ENCODE measurements at places on chromosomes 12 and 14.

- no peak for DNase-seq
Observed at GRCh38 chr14:52352569-52352968, 38.5 kb downstream of the PTGER2 start.

- no peak for DNase-seq
Observed at GRCh38 chr12:98137278-98137677, 378.1 kb upstream of the TMPO start.

- no peak for DNase-seq
Observed at GRCh38 chr14:76677534-76678145, 83.6 kb upstream of the VASH1 start.

GRCh38 chr12:93292731-93293566 is 84.8 kb upstream of the NUDT4 start:
- no peak for DNase-seq

DNA sequence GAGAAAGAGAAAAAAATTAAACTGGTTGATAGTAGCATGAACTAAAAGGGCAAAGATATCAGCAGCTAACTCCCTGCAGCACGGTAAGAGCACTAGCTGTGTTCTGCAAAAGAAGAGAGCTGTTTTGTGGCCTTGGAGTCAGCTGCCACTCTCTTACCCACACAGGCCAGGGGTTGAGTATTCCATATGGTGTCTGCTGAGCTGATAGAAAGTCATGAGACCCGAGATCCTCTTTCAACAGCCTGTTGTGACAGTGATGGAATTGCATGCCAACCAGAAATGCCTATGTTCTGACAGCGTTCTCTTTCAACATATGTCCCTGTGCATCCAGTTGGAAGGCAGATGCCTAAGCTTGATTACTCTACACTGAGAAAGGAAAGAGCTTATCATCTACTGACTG is 39.9 kb downstream of the TMTC1 start:
- no peak for DNase-seq

DNA sequence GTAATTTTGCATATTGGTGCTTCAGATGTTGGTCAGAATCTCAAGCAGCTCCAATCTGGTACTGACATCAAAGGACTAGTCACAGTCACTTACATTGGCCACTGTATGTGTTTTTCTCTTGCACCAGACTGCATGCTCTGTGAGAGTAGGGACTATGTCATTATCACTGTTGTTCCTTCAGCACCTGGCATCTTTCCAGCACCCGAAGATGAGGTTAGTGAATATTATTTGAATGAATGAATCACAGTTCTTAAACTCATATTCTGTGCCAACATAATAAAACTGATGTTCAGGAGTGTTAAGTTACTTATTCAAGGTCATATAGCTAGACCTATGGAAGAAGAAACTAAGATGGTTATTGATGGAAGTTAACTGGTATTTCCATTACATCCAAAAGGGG is 204.5 kb upstream of the TBX3 start:
- no peak for DNase-seq

- DNase-seq = no peak
Observed at GRCh38 chr14:92341791-92342190, 18.8 kb downstream of the SLC24A4 start.

DNA sequence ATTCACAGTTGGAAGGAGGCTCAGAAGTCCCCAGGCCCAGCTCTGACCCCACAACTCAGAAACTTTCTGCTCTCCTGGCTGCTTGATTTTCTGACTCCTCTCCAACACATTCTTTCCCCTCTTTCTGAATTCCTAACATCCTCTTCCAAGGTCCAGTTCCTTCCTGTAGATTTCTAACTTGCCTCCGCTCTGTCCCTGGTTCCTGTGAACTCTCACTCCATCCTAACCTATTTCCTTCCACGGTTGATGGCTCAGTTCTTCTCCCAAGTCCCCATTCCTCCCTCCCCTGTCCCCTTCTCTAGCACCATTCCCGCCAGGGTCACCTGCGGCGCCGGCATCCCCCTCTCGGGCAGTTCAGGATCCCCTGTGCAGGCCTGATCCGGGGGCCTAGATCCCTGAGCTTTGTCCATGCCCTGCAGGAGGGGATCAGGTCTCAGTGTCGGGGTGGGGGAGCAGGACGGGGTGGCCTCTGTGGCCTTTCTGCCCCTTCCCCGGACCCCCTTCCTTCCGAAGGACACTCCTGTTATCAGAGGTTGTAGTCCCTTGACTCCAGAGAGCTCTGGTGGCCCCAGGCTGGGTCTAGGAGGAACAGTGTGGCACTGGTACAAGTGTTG is 6.0 kb upstream of the SLC22A17 start:
- no peak for DNase-seq

DNA sequence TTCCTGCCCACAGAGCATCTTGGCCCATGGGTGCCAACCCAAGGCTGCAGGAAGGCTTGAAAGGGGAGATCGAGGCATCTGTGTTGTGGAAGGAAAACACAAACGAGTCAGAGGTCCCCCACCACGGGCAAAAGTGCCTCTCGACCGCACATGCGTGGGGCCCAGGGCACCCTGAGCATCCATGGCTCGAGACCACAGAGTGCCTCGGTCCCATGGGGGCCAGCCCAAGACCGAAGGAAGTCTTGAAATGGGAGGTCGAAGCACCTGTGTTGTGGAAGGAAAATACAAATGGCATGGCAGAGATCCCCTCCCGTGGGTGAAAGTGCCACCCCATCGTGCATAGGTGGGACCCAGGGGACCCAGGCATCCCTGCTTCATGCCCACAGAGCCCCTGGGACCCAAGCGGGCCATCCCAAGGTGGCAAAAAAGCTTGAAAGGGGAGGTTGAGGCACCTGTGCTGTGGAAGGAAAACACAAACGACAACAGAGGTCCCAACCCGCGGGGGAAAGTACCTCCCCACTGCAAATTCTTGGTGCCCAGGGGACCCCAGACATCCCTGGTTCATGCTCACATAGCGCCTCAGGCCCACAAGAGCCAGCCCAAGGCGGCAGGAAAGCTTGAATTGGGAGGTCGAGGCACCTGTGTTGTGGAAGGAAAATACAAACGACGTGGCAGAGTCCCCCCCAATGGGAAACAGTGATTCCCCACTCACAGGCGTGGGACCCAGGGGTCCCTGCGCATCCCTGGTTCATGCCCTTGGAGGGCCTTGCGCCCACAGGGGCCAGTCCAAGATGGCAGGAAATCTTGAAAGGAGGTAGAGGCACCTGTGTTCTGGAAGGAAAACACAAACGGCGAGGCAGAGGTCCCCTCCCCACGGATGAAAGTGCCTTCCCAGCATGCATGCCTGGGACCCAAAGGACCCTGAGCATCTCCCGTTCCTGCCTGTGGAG is 373.0 kb downstream of the ALG10 start:
- DNase-seq = no peak

DNA sequence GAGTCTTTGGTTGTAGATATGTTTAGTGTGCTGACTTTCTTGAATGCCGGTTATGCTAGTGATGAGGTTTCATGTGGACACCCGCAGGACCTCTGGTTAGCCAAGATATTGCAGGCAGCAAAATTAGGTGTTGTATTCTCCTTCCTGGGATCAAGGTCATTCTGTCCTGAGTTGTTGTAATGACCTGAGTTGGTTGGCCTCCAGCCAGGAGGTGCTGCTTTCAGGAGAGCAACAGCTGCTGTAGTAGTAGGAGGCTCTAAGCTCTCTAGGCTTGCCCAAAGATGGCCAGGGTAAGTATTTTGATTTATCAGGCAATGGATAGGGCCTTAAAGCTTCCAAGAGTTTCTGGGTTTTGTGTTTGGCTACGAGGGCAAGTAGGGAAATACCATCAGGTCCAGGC is 56.0 kb upstream of the BDKRB2 start:
- DNase-seq = no peak

GRCh38 chr14:53384073-53384472 is 230.9 kb upstream of the DDHD1 start:
- DNase-seq = no peak

DNA sequence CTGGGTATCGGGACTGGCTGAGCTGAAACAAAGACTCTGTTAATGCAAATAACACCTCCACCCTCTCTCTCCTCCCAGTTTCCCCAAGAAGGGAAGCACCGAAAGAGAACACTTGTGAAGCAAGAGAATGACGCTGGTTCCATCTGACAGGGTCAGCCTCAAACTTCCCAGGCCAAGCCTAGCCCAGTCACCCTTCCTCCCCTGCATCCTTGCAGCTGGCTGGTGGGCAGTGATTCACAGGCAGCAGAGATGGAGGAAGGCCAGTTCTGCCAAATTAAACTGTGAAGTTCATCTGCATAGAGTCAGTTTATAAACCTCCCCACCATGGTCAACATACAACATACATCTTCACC is 2.8 kb downstream of the LRRC74A start:
- DNase-seq = no peak

- DNase-seq = no peak
Observed at GRCh38 chr12:77995436-77996167, 164.9 kb downstream of the NAV3 start.

DNA sequence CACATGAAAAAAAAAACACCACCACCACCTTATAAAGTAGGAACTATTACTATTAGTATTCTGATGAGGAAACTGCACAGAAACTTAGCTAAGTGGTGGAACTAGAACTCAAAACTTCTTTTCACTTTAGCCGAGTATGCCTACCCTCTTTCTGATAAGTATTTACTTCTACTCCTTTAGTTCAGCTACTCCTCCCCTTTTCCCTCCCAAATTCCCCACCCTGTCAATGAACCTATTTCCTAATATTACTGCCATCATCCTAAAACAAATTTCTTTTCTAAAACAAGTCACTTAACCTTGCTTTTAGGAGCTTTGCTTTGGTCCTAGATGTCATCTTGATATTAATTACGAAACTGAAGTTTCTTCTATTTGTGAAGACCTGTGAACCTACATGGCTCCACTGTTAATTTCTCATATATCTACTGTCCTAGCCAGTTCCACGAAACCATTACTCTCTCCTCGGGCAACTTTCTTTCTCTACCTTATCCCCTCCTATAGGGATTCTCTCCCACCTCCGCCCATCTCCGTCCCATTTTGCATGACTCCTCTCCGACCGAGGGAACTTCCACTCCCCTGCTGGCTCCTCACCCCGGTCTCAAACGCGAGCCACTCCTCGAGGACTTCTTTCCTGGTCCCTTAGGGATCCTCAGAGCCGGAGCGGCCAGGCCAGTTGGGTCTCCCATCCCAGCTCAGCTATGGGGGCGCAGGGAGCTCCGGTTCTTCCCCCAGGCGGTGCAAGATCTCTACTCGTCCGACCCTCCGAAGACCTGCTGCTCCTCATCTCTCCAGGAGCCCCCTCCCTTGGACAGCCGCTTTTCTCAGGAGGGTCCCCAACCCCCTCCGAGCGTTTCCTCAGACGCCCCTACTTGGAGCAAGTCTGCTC is 1.1 kb downstream of the NUMB start:
- DNase-seq = no peak

GRCh38 chr14:69685218-69685616 is 73.8 kb downstream of the SUSD6 start:
- DNase-seq = no peak

DNA sequence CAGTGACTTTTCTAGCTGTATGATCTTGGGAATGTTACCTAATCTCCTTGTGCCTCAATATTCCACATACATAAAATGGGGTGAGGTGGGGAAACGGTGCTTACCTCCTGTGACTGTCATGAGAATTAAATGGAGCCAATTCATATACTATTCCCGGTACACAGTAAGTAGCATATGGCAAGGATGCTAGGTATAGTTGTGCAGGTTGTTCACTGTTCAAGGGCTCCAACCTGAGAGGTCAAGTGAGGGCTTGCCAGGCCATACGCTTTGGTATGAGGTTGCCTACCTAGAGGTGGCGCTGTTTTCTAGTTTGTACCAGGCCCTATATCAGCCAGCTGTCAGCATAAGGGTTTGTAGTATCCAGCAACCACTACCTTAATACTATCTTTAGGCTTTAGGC is 3.6 kb upstream of the BATF start:
- no peak for DNase-seq

DNA sequence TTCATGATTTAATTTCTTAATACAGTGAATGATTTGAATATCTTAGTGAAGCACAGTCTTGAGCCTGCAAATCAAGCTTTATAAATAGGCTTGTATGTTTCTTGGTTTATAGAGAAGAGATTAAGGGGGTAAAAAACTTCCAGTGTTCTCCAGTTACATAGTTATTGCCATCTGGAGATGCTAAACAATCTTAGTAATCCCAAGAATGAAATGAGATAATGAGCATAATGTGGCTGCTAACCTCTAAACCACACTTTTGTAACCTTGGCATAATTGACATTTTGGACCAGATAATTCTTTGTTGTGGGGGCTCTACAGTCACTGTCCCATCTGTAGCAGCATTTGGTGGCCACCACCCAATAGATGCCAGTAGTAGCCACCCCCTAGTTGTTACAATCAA is 316.8 kb downstream of the CCDC91 start:
- no peak for DNase-seq

DNA sequence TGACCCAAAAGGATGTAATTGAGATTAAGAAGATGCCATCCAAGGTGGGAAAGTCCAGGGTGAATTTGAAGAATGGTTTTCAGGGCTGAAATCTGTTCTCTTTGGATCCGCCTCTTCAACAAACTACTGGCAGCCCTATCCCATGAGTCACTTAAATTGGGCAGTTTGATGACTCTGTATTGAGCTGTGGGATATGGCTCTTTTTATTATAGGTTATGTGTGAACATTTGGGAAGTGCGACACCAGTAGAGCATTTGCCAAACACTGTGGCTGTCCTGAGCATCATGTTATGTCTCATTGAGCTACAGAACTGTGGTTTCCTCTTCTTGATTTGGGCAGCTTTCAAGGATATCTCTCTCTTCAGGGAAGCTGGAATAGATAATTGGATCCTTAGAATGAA is 22.3 kb downstream of the IFT43 start:
- no peak for DNase-seq

DNA sequence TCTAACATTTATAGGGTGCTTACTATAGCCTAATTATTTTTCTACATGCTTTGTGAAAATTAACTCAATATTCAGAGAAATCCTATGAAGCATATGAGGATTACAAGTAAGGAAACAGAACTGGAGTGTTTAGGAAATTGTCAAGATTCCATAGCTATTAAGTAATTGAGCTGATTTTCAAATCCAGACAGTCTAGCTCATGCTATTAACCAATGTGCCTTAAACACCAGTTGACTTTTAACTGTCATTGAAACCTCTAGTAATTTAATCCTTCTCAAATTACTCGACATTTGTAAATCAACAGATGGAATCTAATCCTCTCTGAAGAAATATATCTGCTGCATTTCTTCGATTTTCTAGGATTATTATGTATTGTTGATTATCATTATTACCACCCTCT is 488.9 kb downstream of the MDGA2 start:
- no peak for DNase-seq

GRCh38 chr12:588024-588322 is 75.3 kb downstream of the NINJ2 start:
- DNase-seq = no peak

GRCh38 chr12:86929962-86930361 is 673.8 kb upstream of the MGAT4C start:
- DNase-seq = no peak

DNA sequence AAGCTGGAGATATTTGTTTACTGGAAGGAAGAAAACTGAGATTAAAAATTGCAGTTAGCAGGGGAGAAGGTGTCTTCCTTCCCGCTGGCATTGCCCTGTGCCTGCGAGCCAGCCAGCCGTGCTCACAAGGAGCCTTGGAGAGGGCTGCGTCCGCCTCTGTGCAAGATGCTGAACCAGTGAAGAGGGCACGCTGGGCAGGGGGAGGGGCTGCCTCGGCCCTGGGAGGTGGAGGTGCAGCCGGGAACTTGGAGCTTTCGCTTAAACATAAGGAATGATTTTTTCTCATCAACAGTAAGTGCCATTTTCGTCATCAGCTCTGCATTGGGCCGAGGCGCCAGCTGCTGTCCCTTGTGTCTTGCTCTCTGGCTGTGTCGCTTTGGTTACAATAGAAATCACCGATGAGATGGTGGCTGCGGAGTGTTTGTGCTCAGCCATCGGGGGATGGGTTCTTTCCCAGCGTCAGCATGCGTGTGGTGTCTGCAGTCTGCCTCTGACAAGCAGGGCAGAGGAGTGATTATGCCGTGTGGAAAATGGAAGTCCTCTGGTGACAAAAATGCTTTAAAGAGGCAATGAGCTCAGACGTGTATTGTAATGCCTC is 97.3 kb downstream of the ESR2 start:
- no peak for DNase-seq

Data from effector memory CD8-positive, alpha-beta T cell (primary cell).